ENCODE measurements at places on chromosomes 7 and 10.

DNA sequence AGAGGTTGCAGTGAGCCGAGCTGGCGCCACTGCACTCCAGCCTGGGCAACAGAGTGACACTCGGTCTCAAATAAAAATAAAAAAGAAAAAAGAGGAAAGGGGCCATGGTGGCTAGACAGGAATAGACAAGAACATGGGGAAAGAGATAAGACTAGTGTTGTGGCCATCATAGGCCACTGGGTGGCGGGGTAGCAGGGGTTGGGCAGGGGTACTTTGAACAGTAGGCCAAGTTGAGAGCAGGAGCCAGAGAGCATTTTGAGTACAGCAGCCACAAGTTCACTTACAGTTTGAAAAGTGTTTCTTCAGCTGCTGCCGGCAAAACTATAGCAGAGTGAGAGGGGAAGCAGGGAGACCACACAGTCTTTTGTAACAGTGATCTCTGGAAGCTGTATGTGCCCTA, 656.0 kb downstream of the CNTNAP2 start:
- no peak for DNase-seq

- no peak for DNase-seq
Observed at GRCh38 chr7:123621707-123622106, 20.1 kb downstream of the ASB15 start.

GRCh38 chr10:22992621-22993020, 64.8 kb downstream of the ARMC3 start:
- no peak for DNase-seq

- DNase-seq, result no peak
Observed at GRCh38 chr7:77674878-77675277, 21.4 kb upstream of the RSBN1L start.

DNA sequence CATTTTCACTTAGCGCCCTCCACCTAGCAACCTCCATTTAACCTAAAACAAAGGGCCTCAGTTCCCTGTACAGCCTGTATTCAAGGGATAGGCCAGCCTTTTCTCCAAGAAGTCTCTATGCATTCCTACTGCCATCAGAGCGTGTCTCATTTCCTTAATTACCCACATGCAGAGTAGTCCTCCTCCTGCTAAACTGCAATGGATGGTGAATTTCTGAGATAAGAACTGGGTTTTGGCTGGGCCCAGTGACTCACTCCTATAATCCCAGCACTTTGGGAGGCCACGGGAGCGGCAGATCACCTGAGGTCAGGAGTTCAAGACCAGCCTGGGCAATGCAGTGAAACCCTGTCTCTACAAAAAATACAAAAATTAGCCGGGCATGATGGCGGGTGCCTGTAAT, 71.1 kb upstream of the GPR158 start:
- no peak for DNase-seq

- DNase-seq, result no peak
Observed at GRCh38 chr10:124741922-124742412, 2.2 kb downstream of the FAM53B start.

DNA sequence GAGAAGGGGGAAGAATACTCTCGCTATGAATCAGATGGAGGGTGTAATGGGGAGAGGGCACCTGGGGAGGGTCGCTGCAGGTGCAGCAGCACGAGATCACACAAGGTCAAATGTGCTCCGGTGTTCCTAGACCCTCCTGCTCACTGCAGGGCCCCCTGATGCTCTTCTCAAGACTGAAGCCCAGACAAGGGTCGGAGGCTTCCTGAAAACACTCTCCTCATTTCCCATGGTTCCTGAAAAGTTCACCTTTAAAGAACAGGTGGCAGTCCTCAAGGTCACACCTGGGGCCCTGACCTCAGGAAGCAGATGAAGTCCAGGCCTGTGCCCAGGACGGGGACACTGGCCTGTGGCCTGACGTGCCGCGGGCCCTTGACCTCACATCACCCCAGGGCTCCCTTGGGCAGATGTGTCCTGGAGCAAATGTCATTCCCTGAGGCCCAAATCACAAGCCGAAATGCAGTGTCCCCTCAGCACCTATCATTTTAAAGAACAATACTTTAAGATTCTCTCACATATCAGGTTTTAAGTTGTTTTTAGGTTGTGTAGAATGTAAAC, 289.8 kb downstream of the GLRX3 start:
- DNase-seq, result no peak

GRCh38 chr7:27901028-27901760, 161.2 kb downstream of the TAX1BP1 start:
- DNase-seq, result no peak

GRCh38 chr7:23472046-23472445, 1.8 kb upstream of the IGF2BP3 start:
- no peak for DNase-seq

- no peak for DNase-seq
Observed at GRCh38 chr10:117477961-117478670, 64.4 kb upstream of the EMX2 start.

DNA sequence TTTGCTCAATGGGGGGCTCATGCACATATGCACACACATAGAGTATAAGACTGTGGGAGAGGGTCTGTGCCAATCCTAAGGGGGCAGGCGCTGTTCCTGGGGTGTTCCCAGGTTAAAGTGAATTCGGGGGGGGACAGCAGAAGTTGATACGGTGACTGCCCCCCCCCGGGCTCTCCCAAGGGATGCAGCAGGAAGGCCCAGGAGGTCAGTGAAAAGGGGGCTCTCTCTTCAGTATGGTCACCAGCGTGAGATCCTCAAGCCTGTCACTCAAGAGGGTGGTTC, 32.4 kb downstream of the SPDYE6 start:
- no peak for DNase-seq

DNA sequence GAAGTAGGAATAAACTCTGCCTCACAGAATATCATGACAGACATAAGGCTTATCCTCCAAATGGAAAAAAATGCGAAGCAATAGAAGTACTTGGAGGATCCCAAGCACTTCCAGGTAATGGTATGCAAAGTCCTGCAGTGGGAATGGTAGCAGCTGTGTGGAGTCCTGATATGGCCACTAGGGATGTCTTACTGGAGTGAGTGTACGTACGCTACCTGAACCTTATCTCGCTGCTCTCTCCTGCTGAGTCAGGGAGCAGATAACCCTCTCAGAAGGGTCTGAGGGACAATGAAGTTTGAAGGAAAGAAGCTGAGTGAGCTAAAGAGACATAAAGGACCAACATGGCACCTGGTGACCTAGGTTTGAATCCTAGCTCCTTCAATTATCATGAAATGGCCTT, 42.2 kb downstream of the CH25H start:
- DNase-seq, result no peak

Data from activated CD8-positive, alpha-beta memory T cell treated with anti-CD3 and anti-CD28 coated beads for 4 hours (primary cell).